ENCODE measurements at places on chromosomes 2 and 18.

GRCh38 chr2:159612255-159612901 lies 4.0 kb downstream of the BAZ2B start:
- peaks cover 17% of the 10 kb centered on the region for H3K4me1 ChIP-seq
- no peaks in the 10 kb centered on the region for H3K36me3 ChIP-seq
- no peak overlapping the region for H3K27ac ChIP-seq
- H3K27me3 ChIP-seq, result no peaks in the 10 kb centered on the region
- DNase-seq, result peak; percentile 41

DNA sequence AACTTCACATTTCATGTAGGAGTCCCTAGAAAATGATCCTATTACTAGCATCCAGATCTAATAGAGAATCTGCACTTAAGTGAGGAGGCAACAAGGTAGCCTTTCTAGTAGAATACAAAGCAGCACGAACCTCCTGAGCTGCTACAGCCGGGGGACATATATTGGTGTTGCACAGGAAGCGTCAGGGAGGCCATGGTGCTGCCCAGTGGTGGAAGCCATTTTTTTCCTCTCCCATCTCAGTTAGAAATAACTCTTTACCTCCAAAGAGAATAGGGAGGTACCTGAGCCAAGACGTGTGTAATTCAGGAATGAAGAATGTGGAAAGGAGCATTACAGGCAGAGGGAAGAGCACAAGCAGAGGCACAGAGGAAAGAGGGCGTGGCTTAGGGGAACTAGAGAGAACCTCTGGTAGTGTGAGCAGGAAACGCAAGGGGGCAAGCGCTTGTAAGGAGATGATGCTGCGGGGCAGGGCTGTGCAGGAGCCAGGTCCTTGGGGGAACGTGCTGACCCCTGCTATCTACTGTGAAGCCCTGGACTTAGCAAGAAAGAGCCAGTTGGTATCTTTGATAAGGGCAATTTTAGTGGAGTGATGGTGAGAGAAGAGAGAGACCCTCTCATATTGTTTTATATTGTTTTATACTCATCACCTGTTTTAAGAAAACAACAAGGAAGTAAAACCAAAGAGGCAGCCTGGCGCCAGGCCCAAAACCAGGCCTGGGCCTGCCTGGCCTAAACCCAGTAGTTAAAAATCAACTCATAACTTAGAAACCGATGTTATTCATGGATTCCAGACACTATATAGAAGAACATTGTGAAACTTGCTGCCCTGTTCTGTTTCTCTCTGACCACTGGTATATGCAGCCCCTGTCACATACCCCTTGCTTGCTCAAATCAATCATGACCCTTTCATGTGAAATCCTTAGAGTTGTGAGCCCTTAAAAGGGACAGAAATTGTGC lies 50.0 kb upstream of the TTC39C start:
- no peak overlapping the region for H3K4me3 ChIP-seq
- H3K27ac ChIP-seq, result no peak overlapping the region
- H3K4me1 ChIP-seq, result no peaks in the 10 kb centered on the region
- H3K36me3 ChIP-seq, result no peaks in the 10 kb centered on the region
- no peaks in the 10 kb centered on the region for H3K27me3 ChIP-seq
- DNase-seq, result no peak

DNA sequence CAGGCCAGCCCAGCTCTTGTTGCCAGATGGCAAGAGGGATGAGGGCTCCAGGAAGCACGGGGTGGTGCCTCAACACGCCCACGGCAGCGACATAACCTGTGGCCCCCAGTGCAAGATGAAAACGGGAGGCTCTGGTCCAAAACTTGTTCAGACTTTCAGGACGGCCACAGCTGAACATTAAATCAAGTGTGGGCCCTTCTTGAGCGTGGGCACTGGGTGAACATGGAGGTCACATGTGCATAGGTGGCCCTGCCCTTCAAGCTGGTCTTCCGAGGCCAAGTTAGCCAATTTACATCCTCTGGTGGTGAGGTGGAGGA lies 77.5 kb downstream of the NDUFA10 start:
- H3K27me3 ChIP-seq, result no peaks in the 10 kb centered on the region
- no peaks in the 10 kb centered on the region for H3K36me3 ChIP-seq
- no peak for DNase-seq
- H3K4me1 ChIP-seq, result peaks cover 4% of the 10 kb centered on the region

DNA sequence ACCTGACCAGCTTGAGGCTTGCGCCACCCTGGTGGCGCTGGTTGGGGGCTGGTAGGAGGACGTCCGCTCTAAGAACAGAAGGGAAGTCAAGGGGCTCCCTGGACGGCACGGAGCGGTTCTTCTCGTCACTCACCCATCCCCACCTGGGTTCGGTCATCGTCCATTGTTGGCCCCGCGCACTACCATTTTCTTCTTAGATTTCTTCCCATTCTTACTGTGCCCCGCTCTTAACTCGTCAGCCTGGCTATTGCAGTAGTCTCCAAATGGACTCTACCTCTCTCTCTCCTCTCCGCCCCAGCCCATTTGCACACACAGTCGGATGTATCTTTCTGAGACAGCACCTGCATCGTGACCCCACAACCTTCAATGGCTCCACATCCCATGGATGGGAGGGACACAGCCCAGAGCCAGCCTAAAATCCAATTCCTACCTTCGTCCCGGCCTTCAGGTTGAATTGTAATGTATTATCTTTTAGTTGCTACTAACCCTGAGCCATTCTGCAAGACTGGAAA lies 814 bp upstream of the RAB1A start:
- H3K27ac ChIP-seq, result peak overlapping the region; percentile 91
- H3K36me3 ChIP-seq, result no peaks in the 10 kb centered on the region
- DNase-seq, result no peak

DNA sequence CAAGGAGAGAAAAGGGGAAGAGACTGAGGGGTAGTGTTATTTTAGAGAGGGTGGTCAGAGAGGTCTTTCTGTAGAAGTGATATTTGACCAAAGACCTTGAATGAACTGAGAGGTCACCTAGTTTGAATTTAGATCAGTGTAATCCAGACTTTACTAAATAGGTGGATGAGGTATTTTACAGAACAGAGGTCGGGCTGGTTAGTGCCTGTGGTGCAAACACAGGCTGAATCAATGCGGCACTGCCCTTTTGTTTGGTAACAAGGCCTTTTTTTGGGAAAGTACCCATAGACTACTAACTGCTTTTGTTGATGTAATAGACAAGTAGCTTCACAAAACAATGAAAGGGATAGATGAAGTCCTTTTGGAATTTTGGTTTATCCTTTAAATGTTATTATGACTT lies 15.9 kb downstream of the RAPGEF4 start:
- H3K27ac ChIP-seq, result no peak overlapping the region
- H3K36me3 ChIP-seq, result no peaks in the 10 kb centered on the region
- no peak overlapping the region for H3K4me3 ChIP-seq
- no peak for DNase-seq
- no peaks in the 10 kb centered on the region for H3K4me1 ChIP-seq
